ENCODE measurements at places on chromosomes 7 and 10. TPM values are rescaled to one million over a fixed set of nuclear protein-coding genes. Genes with fewer than 3 reads are reported as not detected.

The LIPN gene
- total RNA-seq, result not detected

The NXPH1 gene
- total RNA-seq, result not detected

The H2BK1 gene
- total RNA-seq, result not detected

The BCCIP gene
- total RNA-seq, result 76.5 TPM

The PRR15 gene
- 0.77 TPM for total RNA-seq
